ENCODE measurements at places on chromosomes 3 and 15.

- no peak for DNase-seq
Observed at GRCh38 chr15:93358166-93359059, 269.4 kb upstream of the RGMA start.

GRCh38 chr15:67085818-67086636, 20.6 kb downstream of the SMAD3 start:
- DNase-seq = no peak

DNA sequence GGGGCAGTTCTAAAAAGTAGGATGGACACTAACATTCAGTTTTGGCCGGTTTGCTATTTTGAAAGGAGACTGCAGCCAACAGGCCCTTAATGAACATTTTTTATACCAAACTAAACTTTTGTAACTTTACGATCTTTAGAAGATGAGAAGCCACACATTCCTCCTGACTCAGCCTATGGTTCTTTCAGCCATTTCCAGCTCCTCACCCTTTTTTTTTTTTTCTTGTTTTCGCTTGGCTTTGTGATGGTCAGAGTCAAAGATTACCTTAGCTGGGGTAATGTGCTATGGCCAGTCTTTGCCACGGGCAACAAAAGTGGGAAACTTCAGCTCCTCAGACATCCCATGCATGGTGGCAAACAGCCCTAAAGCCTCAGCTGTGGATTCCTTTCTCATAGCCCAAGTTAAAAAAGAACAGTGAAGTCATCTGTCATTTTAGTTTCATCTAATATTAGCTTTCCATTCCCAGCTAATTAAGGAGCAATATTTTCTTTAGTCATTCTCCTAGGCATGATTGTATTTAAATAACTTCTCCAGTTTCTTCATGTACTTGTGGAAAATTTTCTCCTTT, 368.7 kb downstream of the MFSD1 start:
- no peak for DNase-seq

GRCh38 chr15:36970522-36970921, 129.8 kb downstream of the MEIS2 start:
- DNase-seq = no peak

GRCh38 chr3:96748139-96748538, 66.3 kb upstream of the EPHA6 start:
- no peak for DNase-seq

DNA sequence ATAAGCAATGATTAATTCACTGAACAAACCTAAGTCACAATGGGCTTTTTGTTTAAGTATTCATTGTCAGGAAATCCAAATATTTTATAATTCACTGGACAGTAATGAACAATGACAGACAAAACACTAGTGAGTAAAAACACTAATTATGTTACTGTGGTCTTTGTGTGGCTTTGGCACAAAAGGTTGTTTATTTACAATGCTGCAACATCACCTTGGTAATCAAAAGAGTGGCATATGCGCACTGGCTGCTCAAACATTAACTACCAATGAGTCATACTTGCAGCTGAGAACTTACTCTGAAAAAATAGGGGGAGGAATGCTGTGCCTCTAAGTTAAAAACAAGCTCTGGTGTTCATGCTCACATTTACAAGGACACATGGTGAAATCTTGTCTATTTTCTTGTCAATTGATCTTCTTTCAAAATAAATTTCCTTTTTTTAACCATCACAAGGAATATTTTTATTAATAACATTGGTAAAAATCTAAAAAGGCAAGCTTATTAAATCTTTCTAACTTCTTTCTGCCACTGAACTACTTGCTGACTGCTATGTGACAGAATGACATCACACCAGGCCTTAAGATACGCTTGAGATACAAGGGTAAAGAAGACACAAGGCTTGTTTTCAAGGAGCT, 85.2 kb upstream of the PPIB start:
- no peak for DNase-seq

GRCh38 chr3:89165636-89166263, 58.3 kb downstream of the EPHA3 start:
- no peak for DNase-seq

- DNase-seq = no peak
Observed at GRCh38 chr3:21894459-21895340, 143.7 kb upstream of the ZNF385D start.

DNA sequence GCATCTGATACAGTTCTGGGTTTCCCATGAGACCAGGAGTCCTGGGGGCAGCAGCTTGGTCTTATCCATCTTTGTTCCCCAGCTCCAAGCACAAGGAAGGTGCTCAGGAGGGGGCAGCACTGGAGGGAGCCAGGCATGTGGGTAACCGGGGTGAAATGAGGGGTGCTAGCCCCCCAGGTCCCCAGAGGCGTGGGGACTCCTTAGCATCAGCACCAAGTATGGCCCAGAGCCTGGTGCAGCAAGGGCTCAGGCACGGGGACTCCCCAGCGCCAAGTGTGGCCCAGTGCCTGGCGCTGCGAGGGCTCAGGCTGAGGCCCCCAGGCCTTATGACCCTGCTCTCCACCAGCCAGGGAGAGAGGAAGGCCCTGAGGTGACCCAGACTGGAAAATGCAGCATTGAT, 94.1 kb downstream of the CHSY1 start:
- DNase-seq = no peak

DNA sequence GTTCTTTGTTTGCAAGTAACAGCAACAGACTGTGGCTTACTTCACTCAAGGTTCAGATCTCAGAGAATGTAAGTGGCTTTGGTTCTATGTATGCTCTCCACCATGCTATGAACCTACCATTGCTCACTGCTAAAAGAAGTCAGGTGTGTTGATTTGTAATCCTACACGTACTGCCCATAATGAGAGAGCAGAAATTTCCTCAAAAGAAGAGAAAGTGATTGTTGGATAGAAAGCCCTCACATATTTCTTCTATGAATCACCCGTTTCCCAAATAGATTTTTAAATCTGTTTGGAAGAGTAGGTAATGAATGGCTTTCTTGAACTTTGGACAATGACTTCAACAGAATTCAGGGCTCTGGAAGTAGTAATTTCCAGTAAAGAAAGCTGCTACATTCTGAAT, 565.4 kb downstream of the ROBO2 start:
- no peak for DNase-seq

DNA sequence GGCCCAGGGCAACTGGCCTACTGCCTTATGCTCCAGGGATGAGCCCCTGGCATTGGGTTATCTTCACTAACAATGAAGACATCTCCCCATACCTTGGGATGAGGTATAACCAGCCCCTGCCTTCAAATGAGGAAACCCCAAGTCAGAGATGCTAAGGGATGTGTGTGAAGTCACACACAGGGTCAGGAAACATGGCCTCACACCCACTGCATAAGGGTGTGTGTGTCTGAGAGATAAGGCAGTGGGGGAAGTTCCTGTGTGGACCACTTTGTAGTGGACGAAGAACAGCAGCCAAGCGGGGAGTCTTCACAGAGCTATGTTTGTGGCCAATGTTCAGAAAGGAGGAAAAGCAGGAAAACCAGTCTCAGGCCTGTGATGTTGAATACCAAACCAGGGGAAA, 10.5 kb downstream of the ELP6 start:
- no peak for DNase-seq

- DNase-seq = no peak
Observed at GRCh38 chr3:139676108-139676507, 1.7 kb downstream of the NMNAT3 start.

- DNase-seq = no peak
Observed at GRCh38 chr3:43693594-43693993, 2.9 kb downstream of the ABHD5 start.

- DNase-seq = no peak
Observed at GRCh38 chr3:99808163-99808794, 9.4 kb upstream of the CMSS1 start.

DNA sequence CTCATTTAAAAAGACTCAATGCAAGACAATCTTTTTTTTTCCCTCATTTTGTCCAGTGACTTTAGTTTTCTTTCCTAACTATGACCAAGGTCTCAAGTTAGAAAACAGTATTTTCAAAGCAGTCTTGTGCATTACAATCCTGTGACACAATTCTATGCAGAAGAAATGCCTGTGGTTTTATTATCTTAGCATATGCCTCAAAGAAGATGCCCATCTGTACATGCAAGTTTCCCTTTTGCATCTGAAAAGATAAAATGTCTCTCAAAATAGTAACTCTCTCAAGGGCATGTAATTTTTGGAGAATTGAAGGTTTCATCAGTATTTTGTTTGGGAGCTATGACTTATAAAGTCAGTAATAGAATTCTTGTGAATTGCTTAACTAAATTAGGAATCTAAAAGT, 292.0 kb upstream of the SUCLG2 start:
- no peak for DNase-seq

GRCh38 chr3:87088993-87089841, 98.3 kb upstream of the VGLL3 start:
- no peak for DNase-seq

- DNase-seq = no peak
Observed at GRCh38 chr3:10454907-10455544, 50.4 kb downstream of the ATP2B2 start.

- DNase-seq = no peak
Observed at GRCh38 chr15:70271422-70272088, 173.8 kb upstream of the TLE3 start.

All from activated T-helper 9 cell treated with anti-CD3 and anti-CD28 coated beads, Interleukin-2, amount 50 U/mL, for 16 hours (primary cell).